ENCODE measurements at places on chromosomes 1 and 21. TPM values are rescaled to one million over a fixed set of nuclear protein-coding genes. Genes with fewer than 3 reads are reported as not detected.
A peak's percentile ranks its signal among the peaks of the same experiment; 100 is the strongest.

GRCh38 chr1:169099561-169099960 is 6.9 kb upstream of the ATP1B1 start:
- peaks cover 5% of the 10 kb centered on the region for H3K4me1 ChIP-seq
- DNase-seq, result no peak
- H3K27me3 ChIP-seq, result no peaks in the 10 kb centered on the region
- no peaks in the 10 kb centered on the region for H3K36me3 ChIP-seq
- no peak overlapping the region for H3K4me3 ChIP-seq
- H3K27ac ChIP-seq, result no peak overlapping the region

DNA sequence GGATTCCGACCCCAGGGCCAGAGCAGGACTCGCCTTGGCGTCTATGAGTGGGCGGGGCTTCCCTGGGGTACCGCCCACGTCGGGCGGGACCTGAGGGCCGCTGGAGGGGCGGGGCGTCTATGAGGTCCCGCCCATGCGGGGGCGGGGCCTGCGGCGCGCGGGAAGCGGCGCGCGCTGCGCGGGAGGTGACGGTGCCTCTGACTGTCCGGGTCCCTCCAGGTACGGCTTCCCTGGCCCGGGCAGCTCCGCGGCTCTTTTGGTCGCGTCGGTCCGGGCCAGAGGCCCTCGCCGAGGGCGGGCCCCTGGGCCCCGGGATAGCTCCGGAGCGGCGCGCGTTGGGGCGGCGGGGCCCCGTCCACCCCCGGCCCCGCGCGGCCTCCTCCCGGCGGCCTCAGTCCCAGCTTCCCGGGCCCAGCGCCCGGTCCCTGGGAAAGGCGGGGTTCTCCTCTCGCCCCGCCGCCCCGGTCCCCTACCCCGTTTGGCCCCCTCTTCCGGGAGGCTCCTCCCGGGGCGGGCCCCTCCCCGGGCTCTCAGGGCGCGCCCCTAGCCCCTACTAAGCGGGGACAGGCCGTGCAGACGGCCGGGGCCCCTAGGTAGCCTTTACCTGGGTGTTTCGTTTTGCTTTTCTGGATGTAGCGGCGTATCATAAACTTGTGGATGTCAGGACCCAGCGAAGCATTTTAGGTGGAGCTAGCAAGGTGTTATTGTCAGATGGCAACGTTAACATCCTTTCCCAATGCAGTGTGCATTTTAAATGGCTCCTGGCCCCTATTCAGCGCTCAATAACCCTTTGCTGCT is at the start of gene CHAF1B:
Gene CHAF1B (plus strand): TSS at position 160 of the 798 bp plus-strand sequence. CDS start 745 bp downstream, outside the sequence.
- H3K27me3 ChIP-seq, result no peaks in the 10 kb centered on the region
- no peak within 1 kb of the TSS for H3K27ac ChIP-seq
- H3K4me3 ChIP-seq, result peak within 1 kb of the TSS; percentile 84
- no peaks in the 10 kb centered on the region for H3K36me3 ChIP-seq
- H3K4me1 ChIP-seq, result peaks cover 5% of the 10 kb centered on the region
- peak; percentile 91 for DNase-seq

GRCh38 chr1:94334764-94335163 is 83.4 kb upstream of the ABCD3 start:
- no peaks in the 10 kb centered on the region for H3K36me3 ChIP-seq
- H3K27me3 ChIP-seq, result no peaks in the 10 kb centered on the region
- no peak for DNase-seq

DNA sequence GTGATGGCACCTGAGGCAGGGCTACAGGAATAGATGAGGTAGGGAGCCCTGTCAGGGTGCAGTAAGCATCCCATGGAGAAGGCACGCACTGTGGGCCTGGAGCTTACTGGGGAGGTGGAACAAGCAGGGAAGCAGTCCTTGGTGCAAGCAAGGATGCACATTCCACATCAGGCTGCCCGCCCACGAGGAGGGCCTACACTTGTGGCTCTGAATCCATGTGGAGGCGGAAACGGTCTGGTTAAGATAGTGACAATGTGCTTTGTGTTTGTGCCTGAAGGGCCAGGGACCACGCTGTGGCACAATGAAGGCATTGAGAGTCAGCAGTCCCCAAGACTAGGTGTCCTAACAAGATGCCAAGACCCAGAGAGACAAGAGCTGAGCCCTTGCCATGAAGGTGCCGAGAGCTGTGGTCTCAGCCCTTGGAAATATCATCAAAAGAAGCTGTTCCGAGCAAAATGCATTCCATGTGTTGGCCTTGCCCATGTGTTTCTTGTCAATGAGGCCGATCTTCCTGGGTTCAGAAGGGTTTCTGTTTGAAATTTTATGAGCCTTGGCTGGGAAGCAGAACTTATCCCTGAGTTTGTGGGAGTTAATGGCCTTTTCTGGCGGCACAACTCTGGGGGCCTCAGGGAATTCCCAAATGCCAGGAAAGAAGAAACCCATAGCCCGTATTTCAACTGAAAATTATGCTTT is 111.9 kb downstream of the NGF start:
- H3K27me3 ChIP-seq, result no peaks in the 10 kb centered on the region
- H3K4me3 ChIP-seq, result no peak overlapping the region

MOB3C gene
- polyA plus RNA-seq, result 6.1 TPM

GRCh38 chr1:175303201-175303707 is 110.7 kb upstream of the KIAA0040 start:
- no peak overlapping the region for H3K27ac ChIP-seq
- no peaks in the 10 kb centered on the region for H3K36me3 ChIP-seq
- H3K27me3 ChIP-seq, result no peaks in the 10 kb centered on the region
- no peaks in the 10 kb centered on the region for H3K4me1 ChIP-seq
- DNase-seq, result no peak
- no peak overlapping the region for H3K4me3 ChIP-seq

DNA sequence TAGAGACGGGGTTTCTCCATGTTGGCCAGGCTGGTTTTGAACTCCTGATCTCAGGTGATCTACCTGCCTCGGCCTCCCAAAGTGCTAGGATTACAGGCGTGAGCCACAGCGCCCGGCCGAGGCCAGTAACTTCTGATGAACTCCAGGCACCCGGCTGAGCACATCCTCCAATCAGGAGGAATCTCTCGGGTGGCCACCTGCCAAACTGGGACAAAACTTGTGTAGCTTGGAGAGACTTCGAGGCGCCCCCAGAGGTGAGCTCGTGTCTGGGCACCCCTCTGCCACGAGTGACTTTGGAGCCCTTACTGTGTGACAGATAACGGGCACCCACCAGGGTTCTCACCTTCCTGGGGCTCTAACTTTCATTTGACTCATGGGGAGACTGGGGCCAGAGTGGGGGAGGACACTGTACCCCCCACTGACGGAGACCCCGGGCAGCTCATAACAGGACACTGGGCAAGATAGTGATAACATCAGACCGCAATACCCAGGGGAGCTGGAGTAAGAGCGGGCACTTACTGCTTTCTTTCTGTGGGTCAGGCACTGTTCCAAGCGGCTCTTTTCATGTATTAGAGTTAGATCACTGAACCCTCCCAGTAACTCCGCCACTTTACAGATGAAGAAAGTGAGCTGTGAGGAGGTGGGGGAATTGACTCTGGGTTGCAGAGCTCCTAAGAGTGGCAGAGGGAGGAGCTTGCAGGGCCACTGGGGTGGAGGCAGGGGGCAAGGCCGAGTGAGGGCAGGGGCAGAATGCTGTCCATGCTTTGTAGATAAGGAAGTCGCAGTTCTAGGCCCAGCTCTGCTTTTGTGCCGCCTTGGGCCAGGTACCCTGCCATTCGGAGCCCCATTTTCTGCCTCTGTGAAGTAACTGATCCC is 1.9 kb upstream of the PADI2 start:
- H3K27me3 ChIP-seq, result peaks cover 23% of the 10 kb centered on the region
- H3K4me3 ChIP-seq, result no peak overlapping the region
- DNase-seq, result no peak
- H3K4me1 ChIP-seq, result peaks cover 6% of the 10 kb centered on the region

DNA sequence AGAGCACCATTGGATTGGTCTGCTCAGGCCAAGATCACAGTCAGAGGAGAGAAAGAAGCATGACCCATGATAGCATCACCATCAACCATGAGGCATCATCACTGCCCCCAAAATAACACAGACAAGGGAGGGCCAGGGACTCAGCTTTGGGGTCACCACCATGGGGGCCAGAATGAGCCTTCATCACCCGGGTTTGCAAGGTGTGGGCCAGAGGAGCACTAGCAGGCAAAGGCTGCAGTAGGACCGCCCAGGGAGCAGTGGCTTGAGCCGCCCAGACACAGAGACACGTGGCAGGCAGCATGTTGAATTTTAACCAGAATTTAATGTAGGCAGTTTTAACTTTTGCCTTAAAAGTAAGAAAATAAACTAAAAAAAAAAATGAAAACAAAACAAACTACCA is 53.7 kb upstream of the TMPRSS2 start:
- no peak overlapping the region for H3K27ac ChIP-seq
- no peaks in the 10 kb centered on the region for H3K27me3 ChIP-seq
- peak; percentile 44 for DNase-seq
- no peaks in the 10 kb centered on the region for H3K36me3 ChIP-seq
- H3K4me3 ChIP-seq, result no peak overlapping the region

All from GM23248 (cell line).